ENCODE measurements at places on chromosomes 1 and 21.

DNA sequence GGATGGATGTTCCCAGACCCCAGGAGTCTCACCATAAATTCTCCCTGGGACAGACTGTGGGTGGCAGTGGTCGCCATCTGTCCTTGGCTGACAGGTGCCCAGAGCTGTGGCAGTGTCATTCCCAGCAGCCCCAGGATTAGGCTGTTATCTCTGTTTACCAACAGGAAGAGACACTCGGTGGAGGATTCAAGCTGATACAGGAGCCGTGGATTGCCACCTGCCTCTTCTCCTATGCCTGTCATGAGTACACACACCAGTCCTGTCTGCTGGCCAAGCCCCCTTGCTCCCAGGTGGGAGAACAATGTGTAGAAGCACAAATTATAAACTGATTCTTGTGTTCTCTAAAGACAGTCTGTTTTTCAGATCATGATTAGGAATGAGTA lies 152.6 kb downstream of the ETS2 start:
- DNase-seq = no peak

DNA sequence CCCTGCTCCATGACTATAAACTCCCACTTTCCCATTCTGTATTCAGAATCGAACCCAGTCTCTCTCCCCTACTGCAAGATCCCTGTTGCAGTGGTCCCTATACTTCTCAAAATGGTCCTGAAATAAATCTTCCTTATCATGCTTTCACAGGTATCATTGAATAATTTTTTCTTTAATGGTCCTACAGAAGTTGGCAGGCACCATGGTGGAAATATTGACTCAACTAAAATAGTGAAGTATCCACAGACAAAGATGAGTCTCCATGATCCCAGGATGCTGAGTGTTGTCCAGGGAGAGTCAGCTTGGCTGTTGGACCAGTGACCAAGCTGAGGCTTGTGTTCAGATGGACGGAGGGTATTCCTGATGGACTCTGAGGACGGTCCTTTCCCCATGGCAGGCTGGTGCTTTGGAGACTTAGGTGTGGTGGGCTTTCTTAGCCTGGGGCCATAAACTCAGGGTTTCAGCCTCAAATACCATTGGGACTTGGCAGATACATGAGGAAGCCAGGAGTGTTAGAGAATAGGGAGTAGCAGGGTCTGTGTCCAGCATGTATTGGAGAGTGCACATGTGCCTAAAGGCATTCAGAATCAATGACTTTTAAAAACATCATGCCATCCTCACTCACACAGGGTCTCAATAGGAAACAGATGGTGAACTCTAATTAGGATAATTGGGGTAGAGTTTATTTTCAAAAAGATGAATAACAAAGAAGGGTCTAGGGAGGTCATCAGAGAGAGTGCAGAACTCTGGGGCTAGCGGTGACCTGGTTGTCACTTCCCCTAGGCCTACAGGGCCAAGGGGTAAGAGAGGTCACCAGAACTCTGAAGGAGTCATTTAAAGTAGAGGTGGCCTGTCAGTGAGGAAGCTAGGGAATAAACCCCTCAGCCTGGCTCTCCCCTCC lies 19.8 kb downstream of the TINAGL1 start:
- DNase-seq = no peak

DNA sequence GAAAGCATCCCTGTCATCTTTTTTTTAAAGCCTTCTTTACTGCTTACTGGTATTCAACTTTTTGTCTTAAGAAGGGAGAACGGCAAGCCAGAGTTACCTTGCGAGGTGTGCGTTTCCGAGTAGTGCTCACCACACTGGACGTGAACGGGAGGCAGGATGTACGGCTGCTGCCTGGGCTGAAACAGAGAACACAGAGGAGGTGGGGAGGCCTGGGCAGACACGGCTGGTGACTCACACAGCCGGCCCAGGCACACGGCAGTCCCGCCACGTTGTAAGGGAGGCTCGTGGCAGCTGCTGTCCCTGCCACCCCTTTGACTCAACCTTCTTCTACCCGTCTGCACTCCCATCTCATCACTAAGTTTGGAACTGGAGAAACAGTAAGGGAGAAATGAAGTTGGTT lies 105.8 kb downstream of the SMYD2 start:
- DNase-seq = no peak

GRCh38 chr1:21152423-21153100 lies 24.1 kb downstream of the EIF4G3 start:
- no peak for DNase-seq

- DNase-seq = no peak
Observed at GRCh38 chr1:31878058-31878457, 60.1 kb downstream of the PTP4A2 start.
